CD4-positive, alpha-beta T cell treated with Interleukin-17A for 1 hour (primary cell): ENCODE measurements at places on chromosomes 4 and X.

DNA sequence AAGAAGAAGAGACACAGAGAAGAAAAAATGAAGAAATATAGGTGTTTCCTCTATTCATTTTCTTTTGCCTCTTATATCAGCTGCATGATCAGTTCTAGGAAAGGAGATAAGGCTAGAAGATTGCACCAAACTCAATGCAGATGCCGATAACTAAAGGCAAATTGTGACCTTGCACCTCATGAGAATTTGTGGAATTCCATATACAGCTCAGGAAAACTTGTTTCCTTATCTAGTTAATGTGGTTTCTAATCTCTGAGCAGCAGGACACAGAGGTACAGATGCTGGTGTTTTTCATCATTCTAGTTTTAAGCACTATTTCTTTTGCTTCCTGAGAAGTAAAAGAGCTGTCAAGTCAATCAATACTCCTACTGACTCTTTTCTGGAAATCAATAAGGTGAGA, 104.6 kb upstream of the NWD2 start:
- DNase-seq: no peak

DNA sequence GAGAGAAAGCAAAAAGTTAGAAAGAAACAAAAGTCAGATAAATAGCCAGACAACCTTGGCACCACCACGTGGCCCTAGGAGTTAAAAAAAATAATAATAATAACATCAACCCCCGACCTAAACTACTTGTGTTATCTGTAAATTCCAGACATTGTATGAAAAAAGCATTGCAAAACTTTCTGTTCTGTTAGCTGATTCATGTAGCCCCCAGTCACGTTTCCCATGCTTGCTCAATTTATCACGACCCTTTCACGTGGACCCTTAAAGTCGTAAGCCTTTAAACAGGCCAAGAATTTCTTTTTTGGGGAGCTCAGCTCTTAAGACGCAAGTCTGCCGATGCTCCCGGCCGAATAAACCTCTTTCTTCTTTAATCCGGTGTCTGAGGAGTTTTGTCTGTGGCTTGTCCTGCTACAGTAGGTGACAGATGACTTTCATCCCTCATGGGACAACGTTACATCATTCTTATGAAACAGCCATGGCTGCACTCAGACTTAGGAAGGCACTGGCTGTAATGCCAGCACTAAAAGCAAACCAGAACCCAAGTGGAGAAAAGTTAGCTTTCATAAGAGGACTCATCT, 520 bp downstream of the ACOX3 start:
- no peak for DNase-seq

DNA sequence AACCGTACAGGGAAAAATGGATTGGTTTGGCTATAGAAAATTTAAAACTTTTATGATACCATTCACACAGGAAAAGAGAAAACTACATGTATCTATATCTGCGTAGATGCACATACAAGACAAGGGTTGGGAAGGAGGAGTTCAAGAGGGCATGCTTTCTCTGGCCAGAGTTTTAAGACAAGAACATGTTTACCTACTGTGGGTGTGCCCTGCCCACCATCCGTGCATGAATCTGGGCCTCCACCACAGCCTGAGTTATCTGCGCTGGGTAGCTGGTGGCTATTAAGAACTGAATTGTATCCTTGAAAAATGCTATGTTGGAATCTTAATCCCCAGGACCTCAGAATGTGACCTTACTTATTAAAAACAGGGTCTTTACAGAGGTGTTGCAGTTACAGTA, 151.6 kb downstream of the AASDH start:
- no peak for DNase-seq

- no peak for DNase-seq
These were observed 65.2 kb downstream of the PHOX2B start for GRCh38 chr4:41683326-41683725.

DNA sequence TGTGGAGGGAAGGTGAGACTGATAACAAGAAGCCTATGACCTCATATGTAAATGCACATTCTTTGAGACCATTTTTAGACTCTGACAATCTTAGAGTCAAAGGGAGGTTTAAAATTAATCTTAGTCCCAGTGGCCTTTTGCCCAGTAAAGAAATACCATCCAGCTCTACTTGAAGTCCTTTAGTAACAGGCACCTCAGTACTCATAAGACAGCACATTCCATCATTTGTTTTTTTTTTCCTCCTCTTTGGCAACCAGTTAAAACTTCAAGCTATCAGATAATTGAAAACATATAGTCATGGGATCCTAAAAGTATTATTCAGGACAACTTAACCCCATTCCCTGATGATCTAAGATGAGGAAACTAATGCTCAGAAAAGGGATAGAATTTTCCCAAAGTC, 4.6 kb downstream of the EDA2R start:
- DNase-seq: no peak

DNA sequence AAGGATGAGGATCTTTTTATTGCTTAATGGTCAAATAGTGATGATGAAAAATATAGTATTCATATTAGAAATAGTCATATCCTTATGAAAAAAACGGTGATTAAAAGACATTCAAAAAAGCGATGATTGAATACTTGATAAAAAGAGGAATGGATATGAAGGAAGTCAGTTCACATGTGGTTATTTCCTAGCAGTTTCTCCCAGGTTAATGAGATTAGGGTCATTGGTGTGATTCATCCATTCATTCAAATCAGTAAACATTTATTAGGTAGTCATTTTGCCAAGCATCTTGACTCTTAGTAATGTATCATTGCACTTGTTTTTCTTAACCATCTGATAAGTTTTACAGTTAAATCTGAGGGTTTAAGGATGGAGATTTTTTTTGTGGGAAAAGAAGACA, 294.1 kb downstream of the ARHGAP24 start:
- no peak for DNase-seq

GRCh38 chrX:43688586-43688985, 32.5 kb downstream of the MAOA start:
- DNase-seq: no peak

GRCh38 chr4:109821185-109821584, 5.6 kb downstream of the GAR1 start:
- no peak for DNase-seq

DNA sequence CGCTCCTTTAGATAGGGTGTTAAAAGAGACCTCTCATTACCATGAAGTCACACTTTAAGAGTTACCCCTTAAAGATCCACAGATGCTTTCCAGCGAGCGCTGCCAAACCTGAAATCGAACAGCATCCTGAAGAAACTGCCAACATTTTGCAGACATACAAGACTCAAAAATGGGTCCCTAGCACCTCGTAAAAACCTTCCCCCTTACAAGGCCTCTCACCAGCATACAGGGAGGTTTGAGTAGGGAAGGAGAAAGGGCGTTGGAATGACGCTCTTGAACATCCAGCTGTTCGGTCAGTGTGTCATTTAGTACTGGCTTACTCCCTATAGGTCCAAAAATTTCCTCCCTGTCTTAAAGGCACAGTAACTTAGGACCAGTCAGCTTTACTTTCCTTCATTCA, 45.3 kb upstream of the PGRMC1 start:
- DNase-seq: no peak

- DNase-seq: no peak
These were observed 81.4 kb downstream of the HTRA3 start for GRCh38 chr4:8350841-8351461.

DNA sequence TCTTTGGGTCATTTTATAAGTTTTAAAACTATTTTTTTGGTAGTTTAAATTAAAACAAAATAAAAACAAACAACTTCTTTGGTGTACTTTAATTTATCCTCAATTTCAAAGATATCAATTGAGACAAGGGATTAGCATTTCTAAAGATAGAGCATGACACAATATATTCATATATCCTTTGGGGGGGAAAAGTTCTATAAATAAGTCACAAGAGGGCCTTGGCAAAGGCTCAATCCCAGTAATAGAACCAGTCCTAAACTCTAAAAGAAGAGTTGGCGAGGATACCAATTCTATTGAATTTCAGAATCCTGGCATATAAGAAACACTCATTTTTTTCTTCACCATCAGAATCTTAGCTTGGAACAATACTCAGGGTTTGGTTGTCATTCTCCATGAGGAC, 89.7 kb downstream of the COL4A6 start:
- no peak for DNase-seq

DNA sequence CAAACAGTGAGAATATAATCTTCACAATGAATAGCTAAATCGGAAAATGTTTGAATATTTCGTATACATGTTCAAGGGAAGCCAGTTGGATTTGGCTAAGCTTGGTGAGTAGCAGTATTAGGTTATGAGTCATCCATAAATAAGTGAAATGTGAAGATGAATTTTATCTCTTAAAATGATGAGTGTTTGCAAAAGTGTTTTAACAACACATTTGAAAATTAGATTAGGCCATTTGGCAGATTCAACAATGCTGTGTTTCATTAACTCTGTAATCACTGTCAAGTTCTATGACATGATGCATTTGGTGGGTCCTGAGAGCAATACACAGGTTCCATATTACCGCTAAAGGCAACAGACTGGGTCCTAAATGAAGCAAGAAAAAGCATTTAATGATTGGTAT, 301.9 kb upstream of the PRPS2 start:
- DNase-seq: no peak

DNA sequence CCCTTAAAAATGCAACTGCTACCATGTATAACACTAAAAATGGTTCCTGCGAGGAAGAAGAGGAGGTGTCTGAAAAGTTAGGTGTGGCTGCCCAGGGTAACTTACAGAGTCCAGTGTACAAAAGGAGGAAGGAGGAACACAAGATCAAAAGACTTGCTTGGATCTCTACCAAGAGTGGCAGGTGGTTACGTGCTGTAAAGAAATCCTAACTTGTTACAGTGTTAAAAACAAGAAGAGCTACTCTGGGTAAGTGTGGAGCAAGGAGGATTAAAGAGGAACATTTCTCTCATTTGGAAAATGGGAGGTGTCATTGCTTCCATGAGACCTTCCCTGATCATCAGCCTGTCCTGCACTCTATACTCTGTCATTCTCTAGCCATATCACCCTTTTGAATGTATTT, 242.0 kb downstream of the PTTG2 start:
- DNase-seq: no peak

DNA sequence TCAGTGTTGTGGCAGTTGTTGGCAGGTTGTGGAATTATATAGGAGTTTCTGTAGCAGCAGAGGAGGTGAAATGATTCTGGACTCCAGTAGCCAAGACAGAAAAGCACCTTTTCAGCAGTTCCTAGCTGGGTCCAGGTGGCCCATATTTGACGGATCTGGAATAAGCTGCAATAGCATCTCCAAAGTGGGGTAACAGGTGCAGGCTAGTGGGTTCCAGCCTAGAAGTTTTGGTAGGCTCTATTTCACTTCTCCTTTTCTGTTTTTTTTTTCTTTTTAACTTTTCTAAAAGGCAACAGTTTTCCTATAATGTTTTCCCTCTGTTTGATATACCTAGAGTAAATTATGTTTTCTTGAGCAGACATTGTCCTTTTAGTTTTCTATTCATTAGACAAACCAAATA, 392.5 kb downstream of the C4orf33 start:
- DNase-seq: no peak

GRCh38 chr4:76116821-76117220, 31.4 kb downstream of the NUP54 start:
- DNase-seq: no peak

DNA sequence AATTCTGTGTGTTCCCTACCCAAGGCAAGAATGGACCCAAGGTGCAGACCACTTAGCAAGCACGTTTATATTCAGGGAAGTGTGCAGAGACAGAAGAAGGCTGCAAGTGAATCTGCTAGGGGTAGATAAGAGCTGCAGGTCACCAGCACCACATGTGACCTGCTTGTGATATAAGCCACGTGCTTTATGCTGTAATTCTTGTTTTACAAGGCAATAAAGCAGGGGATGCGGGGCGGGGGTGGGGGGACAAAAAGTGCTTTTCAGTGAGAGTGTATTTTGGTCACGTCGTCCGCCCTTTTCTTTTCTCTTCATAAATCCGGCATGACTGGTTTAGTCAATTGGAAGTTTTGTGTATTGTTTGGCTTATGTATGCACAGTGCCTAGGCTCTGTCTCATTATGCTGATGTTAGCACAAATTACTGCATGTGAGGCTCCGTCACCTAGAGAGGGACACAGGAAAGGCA, 192.7 kb downstream of the RBMX2 start:
- DNase-seq: no peak

- DNase-seq: no peak
These were observed 73.2 kb downstream of the SORBS2 start for GRCh38 chr4:185738820-185739219.

- DNase-seq: no peak
These were observed 8.9 kb downstream of the GPR174 start for GRCh38 chrX:79153348-79153747.

DNA sequence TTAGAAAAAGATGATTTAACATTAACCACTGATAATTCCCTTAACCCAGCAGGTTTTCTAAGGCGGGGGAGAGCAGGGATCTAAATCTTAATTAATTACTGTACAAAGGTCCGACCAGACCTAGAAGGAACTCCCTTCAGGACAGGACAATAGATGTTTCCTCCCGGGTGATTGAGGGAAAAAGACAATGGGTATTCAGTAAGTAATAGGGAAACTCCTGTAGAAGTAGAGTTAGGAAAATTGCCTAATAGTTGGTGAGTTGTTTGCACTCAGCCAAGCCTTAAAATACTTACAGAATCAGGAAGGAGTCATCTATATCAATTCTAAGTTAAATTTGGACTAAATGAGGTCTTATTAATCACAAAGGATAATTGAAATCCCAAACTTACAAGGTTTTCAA, 5.8 kb upstream of the SRD5A3 start:
- DNase-seq: no peak

DNA sequence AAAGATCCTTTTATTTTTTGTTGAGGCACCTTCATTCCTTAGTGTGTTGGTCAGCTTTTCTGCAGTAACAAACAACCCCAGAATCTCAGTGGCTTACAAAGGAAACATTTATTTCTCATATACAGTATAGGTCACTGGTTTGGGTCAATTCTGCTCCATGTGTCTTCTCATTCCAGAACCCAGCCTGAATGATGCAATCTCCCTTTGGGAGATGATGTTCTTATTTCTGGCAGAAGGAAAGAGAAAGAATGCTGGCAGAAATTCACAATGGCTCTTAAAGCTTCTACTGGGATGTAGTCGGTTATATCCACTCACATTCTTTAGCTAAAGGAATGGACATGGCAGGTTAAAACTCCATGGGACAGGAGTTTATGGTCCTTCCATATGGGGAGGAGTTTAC, 42.3 kb downstream of the IDS start:
- DNase-seq: no peak

DNA sequence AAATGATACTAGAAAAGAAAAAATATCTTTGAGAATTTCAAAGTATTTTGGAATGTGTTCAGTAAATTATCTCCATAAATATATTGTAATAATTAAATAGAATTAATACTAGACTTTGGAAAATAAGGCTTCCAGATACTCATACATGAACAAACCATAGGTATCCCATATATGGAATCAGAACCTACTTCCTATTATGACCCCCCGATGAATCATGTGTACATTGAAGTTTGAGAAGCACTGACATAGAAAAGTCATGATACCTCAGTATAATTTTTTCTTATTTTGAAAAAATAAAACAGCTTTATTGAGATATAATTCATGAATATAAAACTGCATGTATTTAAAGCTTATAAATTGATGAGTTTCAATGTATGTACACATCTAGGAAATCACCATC, 27.2 kb upstream of the SMARCA5 start:
- no peak for DNase-seq

GRCh38 chr4:54784161-54784671, 126.5 kb downstream of the KIT start:
- DNase-seq: no peak
